Cortex of kidney (tissue), 1 donor: ENCODE measurements at places on chromosomes 4 and X.

DNA sequence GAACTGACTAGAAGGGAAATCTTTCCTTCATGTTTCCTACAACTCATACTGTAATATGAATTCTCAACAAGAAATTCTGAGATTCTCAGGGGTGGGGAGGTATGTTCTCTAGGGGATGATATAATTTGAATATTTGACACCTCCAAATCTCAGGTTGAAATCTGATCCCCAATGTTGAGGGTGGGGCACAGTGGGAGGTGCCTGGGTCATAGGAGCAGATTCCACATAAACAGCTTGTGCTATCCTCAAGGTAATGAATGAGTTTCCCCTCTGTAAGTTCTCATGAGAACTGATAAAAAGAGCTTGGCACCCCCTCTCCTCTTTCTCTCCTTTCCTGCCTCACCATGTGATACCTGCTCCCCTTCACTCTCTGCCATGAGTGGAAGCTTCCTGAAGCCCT, 21.5 kb downstream of the FBXW7 start:
- no peak for DNase-seq

DNA sequence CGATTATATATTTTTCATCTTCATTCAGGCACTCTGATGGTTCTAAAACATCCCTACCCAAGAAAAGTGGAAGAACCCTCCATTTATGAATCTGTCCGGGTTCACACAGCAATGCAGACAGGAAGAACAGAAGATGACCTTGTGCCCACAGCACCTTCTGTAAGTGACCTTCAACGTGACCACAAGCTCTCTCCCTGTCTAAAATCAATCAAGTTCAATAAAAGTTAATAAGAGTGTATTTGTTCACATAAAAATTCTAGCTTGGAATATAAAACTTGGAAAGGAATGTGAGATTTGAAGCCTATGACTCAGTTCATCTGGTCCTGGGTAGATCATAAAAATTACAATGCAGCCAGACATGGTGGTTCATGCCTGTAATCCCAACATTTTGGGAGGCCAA, 36.6 kb downstream of the DAPP1 start:
- DNase-seq = no peak

GRCh38 chr4:3291411-3291968, 1.3 kb upstream of the RGS12 start:
- no peak for DNase-seq

DNA sequence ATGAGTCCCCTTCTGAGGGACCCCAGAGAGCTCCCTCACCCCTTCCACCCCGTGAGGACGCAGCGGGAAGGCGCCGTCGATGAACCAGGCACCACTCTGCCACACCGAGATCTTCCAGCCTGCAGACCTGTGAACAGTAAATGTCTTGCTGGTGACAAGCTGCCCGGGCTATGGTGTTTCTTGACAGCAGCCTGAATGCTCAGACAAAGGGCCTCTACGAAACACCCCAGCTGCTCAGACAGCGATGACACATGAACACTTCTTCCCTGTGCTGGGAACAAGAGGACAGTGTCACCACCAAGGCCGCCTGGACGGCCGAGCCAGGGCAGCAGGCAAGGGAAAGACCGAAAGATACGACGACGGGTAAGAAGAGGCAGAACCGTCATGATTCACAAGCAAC, 30.6 kb upstream of the GTPBP6 start:
- no peak for DNase-seq

DNA sequence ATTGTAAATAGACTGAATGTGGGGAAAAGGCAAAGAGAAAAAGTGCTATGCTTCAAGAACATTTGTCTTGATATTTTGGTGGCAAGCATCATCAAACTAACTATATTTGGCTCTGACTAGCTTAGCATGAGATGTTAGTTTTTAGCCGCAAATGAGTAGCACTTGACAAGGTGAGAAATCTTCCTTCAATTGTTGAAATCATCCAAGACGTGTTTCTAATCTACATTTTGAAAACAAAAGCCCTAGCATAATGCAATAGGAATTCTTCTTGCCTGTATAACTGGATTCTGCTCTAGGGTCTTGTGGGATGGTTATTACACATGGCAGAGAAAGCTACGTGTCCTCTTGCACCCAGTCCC, 92.5 kb downstream of the SORBS2 start:
- no peak for DNase-seq

- DNase-seq = no peak
Measured at GRCh38 chr4:32136081-32136787, 1416.1 kb downstream of the PCDH7 start.

- no peak for DNase-seq
Measured at GRCh38 chr4:105808750-105809041, 86.6 kb upstream of the NPNT start.

GRCh38 chrX:38664285-38664684, 102.9 kb downstream of the TSPAN7 start:
- no peak for DNase-seq

DNA sequence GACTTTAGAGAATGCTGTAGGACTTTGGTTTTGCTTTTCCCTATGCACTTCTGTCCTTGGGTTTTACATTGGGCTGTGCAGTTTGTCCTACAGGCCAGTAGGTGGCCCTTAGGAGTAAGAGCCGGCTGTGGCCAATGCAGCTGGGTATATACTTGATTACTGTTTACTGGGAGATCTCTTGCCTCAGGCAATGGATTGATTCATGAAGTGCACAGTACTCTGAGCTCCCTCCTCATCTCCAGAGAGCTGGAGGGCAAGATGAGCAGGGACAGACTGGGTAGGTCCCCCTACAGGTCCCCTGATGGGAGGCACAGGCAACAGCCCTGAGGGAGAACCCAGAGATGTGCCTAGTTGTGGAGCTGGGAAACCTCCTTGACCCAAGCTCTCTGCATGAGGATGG, 103.8 kb upstream of the QRFPR start:
- no peak for DNase-seq

DNA sequence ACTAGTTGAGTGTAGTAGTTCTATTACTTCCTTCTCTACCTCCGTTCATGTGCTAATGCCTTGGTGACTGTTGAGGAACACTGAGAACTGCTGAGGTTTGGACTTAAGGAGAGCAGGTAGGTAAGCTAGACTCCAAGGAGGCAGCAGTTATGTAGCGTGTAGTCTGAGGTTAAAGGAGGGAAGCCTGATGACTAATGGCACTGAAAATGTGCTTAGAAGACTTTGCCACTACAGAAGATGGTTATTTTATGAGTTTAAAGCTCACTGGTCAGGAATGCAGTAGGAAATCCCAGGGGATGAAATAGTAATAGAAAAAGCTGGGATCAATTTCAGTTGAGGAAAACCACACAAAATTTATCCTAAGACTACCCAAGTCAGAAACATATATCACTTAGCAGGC, 1077.3 kb downstream of the RAPGEF2 start:
- no peak for DNase-seq

DNA sequence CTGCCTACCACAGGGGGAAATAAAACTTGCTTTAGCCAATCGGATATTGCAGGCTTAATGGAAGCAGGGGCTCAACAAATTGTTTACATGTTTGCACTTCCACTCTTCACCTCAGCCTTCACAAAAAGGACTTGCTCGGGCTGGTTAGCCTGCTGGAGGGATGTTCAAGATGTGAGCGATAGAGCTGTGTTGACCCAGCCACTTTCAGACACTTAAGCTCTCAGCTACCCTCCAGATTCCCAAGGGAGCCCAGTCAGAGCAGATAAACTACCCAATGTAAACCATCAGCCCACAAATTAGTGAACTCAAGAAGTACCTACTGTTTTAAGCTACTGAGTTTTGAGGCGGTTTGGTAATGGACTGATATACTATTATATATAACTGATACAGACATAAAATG, 508.4 kb upstream of the FTHL17 start:
- DNase-seq = no peak

DNA sequence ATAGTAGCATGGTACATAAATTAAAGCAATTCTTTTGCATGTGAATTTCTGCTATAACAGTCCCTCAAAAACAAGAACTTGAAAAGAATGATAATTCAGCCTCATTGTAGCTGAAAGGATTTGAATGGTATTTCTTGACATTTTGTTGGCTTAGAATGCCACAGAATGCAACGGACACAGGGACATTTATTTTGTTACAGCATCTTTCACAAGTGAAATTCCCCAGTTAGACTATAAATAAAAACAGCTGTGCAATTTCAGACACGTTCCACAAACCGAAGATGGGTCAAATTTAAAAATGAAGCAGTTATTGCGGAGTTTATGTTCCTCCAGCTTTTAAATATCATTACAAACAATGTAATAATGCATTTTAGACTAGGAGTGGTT, 82.8 kb upstream of the AMELX start:
- no peak for DNase-seq

GRCh38 chr4:90603540-90603939, 476.3 kb downstream of the CCSER1 start:
- DNase-seq = no peak

DNA sequence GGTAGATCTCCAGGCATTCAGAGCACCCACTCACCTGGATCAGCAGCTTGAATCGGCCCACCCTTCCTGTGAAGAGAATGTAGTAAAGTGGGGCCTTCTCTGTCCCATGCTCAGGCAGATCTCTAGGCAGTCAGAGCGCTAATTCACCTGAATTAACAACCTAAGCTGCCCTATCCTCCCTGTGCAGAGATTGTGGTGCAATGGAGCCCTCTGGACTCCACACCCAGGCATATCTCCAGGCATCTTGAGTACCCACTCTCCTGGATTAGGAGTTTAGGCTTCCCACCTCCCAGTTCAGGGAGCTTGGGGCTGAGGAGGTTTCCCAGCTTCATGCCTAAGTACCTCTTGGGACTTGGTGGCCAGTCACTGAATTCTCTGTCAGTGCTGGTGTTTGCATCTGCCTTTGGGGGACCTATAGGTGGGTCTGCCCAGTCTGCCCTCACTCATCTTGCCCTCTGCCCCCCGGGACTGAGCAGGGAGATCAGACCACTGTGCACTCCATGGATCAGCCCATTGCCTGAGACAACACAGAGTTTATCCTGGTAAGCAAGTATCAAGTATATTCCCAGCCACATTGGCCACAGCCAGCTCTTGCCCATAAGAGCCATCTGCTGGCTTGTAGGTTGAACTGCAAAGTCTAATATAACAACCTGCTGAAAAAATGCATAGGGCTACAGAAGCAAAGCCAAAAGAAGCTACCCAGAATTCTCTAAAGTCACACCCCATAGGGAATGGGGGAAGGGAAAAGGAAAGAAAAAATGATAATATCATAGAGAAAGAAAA, 372.9 kb downstream of the KLHL13 start:
- DNase-seq = no peak

DNA sequence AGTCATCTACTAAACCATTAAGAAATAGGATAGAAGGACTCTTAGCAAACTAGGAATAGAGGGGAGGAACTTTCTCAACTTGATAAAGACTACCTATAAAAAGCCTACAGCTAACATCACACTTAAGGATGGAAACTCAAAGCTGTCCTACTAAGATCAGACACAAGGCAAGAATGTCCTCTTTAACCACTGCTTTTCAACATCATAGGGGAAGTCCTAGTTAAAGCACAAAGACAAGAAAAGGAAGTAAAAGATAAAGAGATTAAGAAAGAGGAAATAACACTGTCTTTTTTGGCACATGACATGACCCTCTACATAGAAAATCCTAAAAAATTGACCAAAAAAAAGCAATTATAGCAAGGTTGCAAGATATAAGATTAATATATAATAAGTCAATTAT, 136.6 kb downstream of the FBXW7 start:
- no peak for DNase-seq

- DNase-seq = no peak
Measured at GRCh38 chrX:40145923-40146261, 48.1 kb upstream of the BCOR start.

DNA sequence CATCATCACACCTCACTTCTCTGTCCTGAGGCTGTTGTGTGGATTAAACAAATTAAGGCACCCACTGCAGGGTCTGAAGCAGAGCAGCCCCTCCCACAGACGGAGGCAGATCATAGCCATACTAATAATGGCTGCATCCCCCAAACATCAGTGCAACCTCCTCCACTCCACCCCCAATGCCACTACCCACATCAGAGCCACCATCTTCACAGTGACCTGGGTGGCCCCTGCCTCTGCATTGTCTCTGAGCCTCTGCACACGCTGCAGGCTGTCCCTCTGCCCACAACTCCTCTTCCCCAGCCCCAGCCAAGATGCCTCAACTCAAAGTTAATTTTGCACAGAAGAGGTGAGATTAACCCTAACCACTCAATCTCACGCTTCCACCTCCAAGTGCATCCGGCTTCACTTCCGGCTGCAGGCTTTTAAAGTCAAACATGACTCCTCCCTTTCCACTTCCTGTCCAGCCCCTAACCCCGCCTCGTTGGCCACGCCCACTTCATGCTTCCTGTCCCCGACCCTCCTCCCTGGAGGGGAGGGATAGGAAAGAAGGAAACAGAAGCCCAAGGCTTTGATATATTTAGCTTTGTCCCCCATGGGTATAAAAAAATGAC, 22.7 kb downstream of the JAKMIP1 start:
- no peak for DNase-seq

GRCh38 chr4:9971711-9972110, 49.6 kb downstream of the SLC2A9 start:
- no peak for DNase-seq

DNA sequence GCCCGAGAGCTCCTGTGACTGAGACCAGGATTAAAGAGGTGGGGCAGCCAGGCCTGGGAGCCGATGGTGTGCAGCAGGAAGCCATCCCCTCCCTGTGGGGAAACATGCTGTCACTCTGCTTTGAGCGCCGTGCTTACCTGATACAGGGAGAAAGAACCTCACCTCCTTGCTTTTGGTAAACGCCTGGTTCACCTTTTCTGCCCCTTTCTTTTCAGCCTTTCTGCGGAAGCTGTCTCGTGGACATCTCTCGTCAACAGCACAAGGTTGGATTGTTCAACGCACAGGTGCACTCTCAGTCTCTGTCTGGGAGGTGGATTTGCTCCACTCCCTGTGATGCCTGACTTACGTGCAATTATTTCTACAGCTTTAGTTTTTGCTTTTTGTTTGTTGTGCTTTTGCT, 12.0 kb downstream of the ZFYVE28 start:
- DNase-seq = no peak

DNA sequence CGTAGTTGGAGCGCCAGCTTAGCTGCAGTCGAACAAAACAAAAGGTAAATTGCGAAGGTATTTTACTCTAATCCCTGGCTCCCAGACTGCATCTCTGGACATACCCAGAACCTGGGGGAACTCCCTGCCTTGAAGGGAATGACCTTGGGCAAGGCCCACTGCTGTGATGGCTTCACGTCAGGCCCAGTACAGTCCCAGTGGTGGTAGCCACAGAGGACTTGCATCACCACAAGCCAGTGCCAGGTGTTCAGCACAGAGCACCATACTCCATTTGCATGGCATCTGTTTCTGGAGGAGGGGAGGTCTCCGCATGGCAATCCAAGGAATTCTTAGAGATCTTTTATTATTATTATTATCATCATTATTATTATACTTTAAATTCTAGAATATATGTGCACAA, 5.6 kb downstream of the ETDA start:
- DNase-seq = no peak

DNA sequence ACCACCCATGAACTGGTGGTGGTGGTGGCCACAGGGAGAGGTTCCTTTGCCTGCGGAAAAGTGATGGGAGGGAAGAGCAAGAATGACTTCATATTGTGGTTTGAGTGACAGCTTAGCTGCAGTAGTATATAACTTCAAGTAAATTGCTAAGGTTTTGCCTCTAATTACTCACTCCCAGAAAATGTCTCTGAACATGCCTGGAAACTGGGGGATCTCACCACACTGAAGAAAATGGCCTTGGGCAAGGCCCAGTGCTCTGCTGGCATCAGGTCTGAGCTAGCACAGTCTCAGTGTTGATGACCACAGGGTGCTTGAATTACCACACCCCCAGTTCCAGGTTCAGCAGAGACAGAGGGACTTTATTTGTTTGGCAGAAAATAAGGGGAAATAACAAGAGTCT, 2085.4 kb downstream of the ARAP2 start:
- DNase-seq = no peak
